Ovary (tissue), 10 donors: ENCODE measurements at places on chromosomes 5 and 9. TPM values are rescaled to one million over a fixed set of nuclear protein-coding genes. Genes with fewer than 3 reads are reported as not detected.

Gene ABLIM3
- total RNA-seq: 1.7 TPM

Gene ORM1
- total RNA-seq: 2.8 TPM

Gene TRIP13
- total RNA-seq: 2.0 TPM

Gene MYORG
- 0.60 TPM for total RNA-seq

Gene GARIN3
- not detected for total RNA-seq

Gene TAF1L
- not detected for total RNA-seq

Gene FCN2
- 0.25 TPM for total RNA-seq

Gene NMUR2
- not detected for total RNA-seq

Gene TGFBI
- total RNA-seq: 25.3 TPM

Gene MYOZ3
- 1.2 TPM for total RNA-seq

Gene IL13
- not detected for total RNA-seq

Gene TCF7
- total RNA-seq: 3.1 TPM

Gene ADAMTSL2
- 1.6 TPM for total RNA-seq

Gene CDC42SE2
- total RNA-seq: 18.0 TPM
